Activated CD8-positive, alpha-beta T cell treated with anti-CD3 and anti-CD28 coated beads, Interleukin-2, amount 10 ng/mL, durations not matched to agents 7 days and 5 days (primary cell): ENCODE measurements at places on chromosomes 12 and 14.
A peak's percentile ranks its signal among the peaks of the same experiment; 100 is the strongest.

DNA sequence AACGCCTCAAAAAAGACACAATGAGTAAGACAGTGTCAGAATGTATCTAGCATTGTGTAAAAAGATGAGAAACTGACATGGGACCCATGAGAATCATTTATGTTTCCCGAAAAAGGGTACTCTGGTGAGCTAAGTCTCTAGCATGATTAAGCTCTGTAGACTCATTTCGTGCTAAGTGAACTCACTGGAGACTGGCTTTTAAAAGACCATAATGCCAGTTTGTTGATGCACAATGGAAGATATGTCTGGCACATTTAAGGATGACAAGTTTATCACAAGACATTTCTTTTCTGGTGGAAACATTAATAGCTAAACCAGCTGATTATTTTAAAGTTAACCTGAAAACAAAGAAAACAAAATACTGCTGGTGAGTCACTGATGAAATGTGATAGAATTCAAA lies 233.5 kb downstream of the SLC2A13 start:
- no peak for DNase-seq

DNA sequence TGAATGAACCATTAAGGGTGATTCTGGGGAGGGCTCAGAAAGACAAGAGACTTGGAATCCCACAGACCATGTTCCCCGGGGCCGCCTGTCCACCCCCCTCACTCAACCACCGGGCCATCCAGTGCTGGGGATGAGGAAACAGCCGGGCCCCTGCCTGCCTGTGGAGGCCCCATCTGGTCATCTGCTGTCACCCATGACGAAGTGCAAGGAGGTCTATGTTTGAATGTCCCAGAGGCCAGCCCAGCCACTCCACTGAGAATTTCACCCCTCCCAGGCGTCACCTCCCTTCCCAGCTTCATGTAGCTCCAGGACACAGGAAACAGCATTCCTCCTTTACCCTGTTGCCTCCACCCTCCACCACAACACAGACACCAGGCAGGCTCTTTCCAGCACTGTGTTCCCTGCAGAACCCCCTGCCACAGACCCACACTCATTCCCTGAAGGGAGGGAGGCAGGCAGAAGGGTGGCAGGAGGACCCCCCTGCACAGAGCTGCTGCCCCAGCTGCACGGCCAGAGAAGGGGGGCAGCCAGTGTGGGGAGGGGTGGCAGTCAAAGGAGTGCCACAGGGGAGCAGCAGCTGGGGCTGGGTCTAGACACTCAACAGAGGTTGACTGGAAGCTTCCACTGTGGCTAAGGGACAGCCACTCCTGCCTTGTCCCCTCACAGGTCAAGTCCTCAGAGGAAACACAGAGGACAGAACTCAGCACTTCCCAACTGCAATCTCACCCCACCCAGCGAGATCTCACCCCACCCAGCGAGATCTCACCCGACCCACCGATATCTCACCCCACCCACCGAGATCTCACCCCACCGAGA lies 50.3 kb upstream of the PPP2R5C start:
- DNase-seq = no peak

DNA sequence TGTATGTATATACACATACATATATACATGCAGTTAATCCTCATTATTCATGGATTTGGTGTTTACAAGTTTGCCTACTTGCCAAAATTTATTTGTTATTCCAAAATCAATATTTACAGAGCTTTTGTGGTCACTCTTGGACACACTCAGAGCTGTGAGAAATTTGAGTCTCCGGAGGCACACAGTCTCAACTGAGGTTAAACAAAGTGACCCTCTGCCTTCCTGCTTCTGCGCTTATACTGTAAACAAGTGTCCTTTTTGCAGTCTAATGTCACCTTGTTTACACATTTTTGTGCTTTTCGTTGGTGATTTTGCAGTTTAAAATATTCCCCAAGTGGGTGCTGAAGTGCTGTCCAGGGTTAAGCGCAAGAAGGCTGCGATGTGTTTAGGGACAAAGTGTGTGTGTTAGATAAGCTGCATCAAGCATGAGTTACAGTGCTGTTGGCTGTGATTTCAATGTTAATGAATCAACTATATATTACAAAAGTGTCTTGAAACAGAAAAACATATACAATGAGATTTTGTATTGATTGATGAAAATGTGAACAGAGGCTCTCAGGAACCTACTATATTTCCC lies 13.1 kb upstream of the LTA4H start:
- no peak for DNase-seq

- no peak for DNase-seq
Measured at GRCh38 chr12:27207615-27208413, 36.3 kb upstream of the STK38L start.

DNA sequence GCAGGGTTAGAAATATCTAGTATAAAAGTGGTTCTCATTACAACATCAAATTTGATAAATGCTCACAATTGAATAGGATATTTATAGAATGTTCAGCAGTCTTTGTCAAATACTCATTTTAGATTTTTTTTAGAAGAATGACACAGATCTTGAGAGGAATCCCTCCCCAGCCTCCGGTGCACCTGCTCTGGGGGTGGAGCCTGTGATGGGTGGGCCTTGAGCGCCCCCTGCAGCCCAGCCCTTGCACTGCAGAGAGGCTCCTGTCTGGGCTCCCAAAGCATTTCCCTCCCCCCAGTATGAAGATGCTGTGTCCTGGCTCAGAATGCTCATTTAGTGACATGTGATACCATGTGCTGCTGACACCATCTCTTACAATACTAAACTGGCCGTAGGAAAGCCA lies 792.3 kb downstream of the TMEM121 start:
- peak; percentile 56 for DNase-seq

DNA sequence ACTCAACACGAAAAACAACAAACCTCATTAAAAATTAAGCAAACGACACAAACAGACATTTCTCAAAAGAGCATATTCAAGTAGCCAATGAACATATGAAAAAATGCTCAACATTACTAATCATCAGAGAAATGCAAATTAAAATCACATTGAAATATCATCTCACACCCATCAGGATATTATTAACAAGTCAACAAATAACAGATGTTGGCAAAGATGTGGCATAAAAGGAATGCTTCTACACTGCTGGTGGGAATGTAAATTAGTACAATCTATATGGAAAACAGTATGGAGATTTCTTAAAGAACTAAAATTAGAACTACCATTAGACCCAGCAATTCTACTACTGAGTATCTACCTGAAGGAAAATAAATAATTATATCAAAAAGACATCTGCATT lies 182.2 kb downstream of the KITLG start:
- DNase-seq = no peak

- DNase-seq = no peak
Measured at GRCh38 chr12:128680555-128680954, 143.2 kb downstream of the SLC15A4 start.

GRCh38 chr14:37171678-37172023 lies 755 bp downstream of the SLC25A21 start:
- DNase-seq = no peak

GRCh38 chr12:102551186-102551585 lies 70.8 kb upstream of the IGF1 start:
- DNase-seq = no peak

GRCh38 chr12:88401155-88401554 lies 179.1 kb downstream of the KITLG start:
- DNase-seq = no peak

GRCh38 chr12:47973870-47974269 lies 10.5 kb downstream of the TMEM106C start:
- no peak for DNase-seq

GRCh38 chr14:68468437-68469207 lies 324.2 kb downstream of the ZFP36L1 start:
- DNase-seq = peak; percentile 54

GRCh38 chr12:88391556-88391955 lies 188.7 kb downstream of the KITLG start:
- DNase-seq = no peak
